Activated naive CD4-positive, alpha-beta T cell treated with anti-CD3 and anti-CD28 coated beads for 36 hours (primary cell): ENCODE measurements at places on chromosomes 3 and 15.

DNA sequence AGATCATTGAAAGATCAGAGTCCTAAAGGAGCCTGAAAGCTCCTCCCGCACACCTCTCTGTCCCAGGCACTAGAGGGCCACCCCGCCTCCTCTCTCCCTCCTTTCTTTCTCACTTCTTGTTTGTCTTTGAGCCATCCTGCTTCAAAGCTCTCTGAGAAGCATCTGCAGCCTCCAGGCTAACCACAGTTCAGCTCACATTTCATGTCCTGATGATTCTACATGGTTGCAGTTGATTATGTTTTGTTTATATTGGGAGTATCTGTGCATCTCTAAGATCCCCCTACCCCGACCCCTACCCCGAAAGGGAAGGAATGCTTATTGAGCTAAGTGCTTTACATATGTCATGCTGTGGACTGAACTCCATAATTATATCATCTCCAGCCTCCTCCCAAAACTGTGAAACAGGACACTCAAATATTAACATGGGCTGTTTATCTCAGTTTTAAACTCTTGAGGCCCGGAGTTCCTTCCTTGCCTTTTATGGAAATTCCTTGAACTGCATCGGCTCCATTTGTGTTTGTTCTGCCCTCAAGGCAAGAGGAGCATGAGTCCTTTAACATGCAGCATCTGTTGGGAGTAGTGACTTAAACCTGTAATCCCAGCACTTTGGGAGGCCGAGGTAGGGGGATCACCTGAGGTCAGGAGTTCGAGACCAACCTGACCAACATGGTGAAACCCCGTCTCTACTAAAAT is 30.9 kb downstream of the MGLL start:
- DNase-seq: peak; percentile 48

- peak; percentile 56 for DNase-seq
Measured at GRCh38 chr15:52440414-52440813, 88.3 kb downstream of the MYO5A start.

DNA sequence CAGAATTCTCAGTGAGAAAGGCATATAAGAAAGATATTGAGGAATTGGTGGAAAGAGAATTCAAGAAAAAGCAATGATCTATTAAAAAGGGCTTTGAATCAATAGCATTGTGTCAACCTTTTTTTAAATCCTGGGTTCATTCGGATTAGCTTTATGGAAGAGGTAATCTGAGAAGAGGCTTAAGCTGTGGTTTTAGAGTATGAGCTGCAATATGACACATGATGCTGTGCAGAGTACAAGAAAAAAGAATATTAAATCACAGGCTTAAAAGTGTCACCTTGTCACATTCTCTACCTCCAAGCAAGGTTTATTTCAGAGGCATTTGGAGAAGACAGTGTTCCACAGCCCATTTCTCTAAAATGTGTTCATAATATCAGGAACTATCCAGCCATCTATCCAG is 128.9 kb downstream of the RTP4 start:
- DNase-seq: no peak

DNA sequence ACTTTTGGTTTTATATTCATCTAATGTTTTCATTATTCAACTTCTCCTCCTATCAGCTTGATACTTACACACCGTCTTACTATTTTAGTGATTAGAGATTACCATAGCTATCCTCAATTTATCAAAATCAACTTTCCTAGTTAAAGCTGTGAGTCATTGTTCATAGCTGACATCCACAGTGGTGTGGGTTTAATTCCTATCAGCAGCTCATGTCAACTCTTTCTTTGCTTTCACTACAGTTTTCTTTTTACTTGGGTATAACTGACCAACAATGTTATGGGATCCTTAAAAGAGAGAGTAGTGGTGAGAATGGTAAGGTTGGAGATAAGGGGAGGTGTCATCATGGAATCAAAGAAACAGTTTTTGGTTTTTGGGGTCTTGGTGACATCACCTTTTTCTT is 112.7 kb downstream of the NFKBIZ start:
- DNase-seq: no peak

- DNase-seq: no peak
Measured at GRCh38 chr15:32966512-32966911, 228.0 kb downstream of the FMN1 start.

DNA sequence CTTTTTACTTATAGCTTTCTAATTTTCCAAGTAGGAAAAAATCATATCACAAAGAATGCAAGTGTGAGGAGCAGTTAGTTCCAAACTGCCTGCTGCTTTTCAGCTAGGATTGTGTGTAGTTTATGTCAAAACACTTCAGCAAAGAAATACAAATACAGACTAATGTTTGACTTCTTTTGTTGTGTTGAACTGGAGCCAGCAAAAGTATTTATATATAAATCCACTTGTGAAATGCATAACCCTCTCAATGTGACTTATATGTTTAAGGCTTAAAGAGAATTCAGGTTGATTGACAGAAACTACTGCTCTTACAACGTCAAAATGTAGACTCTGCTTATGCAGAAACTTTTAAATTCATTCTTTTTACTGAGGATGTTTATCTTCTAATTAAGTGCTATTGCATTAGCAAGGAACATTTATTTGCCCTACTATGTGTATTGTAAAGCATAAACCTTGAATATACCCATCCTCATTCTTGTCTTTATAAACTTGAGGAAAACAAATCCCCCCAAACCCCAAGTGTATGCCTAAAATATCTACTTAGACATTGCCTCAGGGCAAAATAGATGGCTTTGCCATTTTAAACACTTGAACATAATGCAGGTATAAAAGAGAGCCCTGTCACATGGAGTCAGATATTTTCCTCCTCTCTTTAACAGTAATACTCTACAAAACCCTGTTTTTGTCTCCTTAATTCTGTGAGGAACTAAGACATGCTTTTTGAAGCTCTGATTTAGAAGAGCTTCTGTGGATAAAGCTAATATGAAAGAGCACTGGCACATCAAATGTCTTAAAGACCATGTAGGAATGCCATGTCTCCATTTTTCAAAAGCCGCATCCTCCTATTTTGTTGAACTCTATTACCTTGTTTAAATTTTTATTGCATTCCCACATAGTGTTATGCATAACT is 302.8 kb upstream of the TBC1D5 start:
- DNase-seq: no peak

DNA sequence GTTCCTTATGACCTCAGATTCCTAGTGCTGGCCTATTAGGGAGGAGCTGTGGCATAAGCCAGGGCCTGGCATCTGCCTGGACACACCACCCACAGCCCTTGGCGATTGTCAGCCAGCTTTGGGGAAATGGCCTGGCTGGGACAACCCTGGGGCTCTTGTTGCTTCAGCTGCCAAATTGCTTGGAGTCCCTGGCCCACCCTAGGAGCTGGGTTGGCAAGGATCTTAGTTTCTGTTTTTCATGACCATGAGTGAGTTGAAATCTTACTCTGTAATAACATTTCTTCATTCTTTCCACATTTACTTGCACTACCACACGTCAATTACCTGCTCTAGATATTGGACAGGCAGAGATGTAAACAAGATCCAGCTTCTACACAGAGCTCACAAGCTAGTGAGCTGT is 1.9 kb upstream of the MYZAP start:
- no peak for DNase-seq

GRCh38 chr3:146838221-146838620 is 233.1 kb upstream of the PLSCR5 start:
- no peak for DNase-seq

DNA sequence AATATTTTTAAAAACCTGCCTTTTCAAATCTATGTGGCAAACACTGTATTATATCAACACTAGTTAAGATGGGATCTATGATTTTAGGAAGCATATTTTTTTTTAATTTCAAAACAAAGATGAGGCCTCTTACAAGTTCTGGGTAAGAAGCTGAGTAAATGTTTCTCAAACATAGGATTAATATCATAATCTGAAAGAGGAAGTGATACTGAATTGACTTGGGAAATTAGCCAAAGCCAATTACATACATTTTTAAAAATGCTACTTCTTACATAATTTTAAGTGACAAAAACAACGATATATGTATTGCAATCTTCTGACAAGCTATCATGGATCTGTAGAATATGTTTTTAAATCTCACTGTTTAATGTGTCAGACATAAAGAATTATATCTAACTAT is 135.1 kb upstream of the UBP1 start:
- no peak for DNase-seq

- DNase-seq: no peak
Measured at GRCh38 chr3:54743755-54744154, 184.1 kb downstream of the LRTM1 start.

DNA sequence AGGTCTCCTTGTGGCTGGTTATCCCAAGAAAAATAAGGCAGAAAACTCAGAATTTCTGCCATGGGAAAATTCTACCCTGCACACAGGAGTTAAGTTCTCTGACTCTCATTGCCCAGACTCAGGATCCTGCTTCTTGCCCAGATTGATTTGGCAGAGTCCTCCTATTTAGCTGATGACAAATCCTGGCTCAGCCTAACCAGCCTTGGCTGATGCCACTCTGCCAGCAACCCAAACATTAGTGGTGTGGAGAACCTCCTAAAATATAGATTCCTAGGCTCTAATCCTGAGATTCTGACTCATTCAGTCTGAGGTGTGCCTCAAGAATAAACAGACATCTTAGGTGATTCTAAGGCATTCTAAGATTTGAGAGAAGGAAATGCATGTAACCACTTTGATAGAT is 60.5 kb upstream of the ACTC1 start:
- no peak for DNase-seq

DNA sequence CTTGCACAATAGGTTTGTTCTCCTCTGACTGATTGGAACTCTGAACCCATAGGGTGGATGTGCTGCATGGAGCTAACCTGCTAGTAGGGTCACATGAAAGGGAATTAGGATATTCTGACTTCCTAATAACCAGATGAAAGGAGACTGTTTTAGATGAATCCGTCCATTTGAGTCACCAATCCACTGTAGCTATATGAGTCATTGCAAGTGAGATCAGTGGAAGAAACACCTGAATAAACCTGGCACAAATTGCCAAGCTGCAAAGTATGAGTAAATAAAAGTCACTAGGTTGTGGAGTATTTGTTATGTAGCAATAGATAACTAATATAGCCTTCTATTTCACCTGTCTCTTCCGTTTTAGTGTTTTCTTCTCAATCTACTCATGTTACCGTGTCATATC is 584.4 kb downstream of the PDCD6IP start:
- DNase-seq: no peak

DNA sequence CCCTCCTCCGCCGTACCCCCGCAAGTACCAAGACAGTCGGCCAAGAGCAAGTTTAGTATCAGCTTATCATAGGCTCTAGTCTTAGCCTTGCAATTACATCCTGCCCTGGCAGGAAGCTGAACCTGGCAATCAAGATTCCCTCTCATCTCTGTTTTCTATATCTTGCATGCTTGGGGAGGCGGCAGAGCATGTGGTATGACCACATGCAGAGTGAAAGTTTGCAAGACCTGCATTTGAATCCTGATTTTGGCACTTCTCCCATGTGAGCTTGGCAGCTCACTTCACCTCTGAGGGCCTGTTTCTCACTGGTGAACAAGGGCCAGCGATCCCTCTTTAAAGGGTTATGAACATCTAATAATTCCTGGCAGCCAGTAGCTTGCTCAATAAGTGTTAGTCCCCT is 106.1 kb upstream of the FRMD4B start:
- DNase-seq: no peak

- DNase-seq: peak; percentile 50
Measured at GRCh38 chr15:78061963-78062427, 15.5 kb downstream of the TBC1D2B start.

DNA sequence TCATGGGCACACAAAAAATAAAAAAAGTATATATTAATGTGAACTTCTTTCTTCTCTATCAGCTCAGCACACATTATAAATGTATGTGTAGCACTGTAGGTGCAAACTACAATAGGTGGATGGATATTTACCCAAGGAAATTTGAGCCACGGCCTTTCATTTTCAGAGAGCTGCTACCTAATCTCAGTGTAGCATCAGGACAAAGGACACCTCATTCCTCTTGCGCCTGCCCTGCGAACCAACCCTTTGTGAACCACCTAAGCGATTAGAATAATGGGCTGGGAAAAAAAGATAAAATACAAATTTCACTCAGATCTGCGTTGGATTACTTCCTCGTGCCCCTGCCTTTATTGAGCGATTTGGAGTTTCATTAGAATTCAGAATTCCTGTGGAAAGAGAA is 263.2 kb downstream of the NR2F2 start:
- DNase-seq: no peak

- no peak for DNase-seq
Measured at GRCh38 chr3:182971637-182972036, 8.7 kb downstream of the DCUN1D1 start.

- no peak for DNase-seq
Measured at GRCh38 chr3:177752831-177753230, 555.5 kb upstream of the TBL1XR1 start.

DNA sequence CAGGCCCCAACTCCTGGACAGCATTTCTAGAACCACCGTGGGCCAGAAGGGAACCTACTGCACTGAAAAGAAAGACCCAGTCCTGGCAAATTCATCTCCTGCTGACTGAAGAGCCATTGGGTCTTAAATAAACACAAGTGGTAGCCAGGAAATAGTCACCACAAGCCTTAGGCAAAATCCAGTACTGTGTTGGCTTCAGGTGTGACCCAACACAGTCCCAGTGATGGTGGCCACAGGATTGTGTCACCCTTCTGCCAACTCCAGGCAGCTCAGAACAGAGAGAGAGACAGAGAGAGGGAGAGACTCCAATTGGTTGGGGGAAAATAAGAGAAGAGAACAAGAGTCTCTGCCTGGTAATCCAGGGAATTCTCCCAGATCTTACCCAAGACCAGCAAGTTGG is 23.1 kb downstream of the NEDD4 start:
- DNase-seq: no peak

DNA sequence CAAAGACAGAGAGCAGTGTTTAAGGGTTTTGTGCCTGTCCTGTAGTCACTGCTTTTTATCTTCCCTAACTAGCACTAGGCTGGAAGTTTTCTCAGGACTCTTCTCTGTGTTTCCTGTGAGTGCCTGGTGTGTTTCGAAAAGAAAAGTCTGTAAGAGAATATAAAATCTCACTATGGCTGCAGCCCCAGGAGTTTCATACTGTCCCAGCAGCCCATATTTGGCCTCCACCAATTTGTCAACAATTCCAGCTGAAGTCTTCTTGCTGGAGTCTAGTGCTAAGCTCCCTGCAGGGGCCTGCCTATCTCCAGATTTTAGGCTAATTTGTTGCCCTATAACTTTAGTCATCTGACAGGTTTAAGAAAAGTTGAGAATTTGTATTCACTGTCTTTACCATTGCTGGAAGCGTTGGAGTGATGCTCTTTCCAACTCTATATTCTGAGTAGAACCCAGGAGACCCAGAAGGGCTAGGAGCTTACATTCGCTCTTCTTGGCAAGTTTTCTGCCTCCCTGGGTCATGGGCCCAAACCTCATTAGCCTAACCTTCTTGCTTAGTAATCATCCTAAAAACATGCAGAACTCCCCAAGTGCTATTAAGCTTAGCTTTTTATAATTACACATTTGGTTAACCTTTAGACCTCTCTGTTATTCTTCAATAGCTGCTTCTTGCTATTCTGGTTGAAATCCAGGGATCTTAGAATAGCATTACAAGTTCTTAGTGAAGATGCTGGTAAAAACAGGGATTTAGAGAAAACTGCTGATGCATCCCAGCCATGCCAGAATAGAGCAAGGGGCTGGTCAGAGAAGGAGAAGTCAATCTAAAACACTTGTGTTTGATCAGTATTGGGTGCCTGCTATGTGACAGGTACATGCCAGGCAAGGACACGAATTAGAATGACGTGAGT is 283.1 kb downstream of the NEK10 start:
- DNase-seq: no peak
